Suppressor macrophage treated with lipopolysaccharide for 1 hour (primary cell): ENCODE measurements at places on chromosomes 5 and 9.

GRCh38 chr5:115818821-115819220 lies 2.4 kb upstream of the CDO1 start:
- no peak for DNase-seq

GRCh38 chr5:134580001-134580460 lies 52.6 kb downstream of the SAR1B start:
- no peak for DNase-seq

DNA sequence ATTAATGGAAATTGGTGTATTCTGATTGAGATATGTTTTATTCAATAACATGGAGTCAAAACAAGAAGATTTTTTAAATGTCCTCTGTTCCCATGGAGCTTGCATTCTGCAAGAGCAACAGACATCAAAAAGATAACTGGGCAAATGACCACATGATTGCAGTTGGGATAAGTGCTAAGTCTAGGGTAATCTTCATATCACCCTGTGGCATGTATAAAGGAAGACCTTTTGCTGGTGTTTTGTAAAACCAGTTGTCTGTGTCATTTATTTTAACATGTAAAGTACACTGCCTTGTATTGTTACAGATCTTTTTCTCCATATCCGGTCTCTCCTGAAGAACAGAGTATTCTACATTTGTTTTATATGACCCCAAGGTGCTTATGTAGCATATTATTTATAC lies 44.0 kb downstream of the PTCD2 start:
- no peak for DNase-seq

- no peak for DNase-seq
These were observed 270.2 kb downstream of the SLF1 start for GRCh38 chr5:94888674-94889073.

GRCh38 chr5:83244516-83244915 lies 167.2 kb downstream of the XRCC4 start:
- no peak for DNase-seq

DNA sequence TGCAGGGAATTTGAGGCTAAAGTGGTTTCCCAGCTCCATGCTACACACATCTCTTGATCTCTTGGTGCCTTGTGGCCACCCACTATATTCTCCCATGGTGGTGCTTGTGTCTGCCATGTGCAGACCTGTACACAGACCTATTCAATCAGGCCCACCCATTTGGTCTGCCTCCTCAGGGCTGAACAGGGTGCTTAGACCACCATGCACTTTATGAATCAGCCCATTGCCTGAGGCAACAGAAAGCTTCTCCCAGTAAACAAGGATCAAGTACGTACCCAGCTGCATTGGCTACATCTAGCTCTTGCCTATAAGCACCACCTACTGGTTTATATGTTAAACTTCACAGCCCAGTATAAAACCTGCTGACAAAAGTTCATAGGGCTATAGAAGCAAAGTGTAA lies 664.3 kb upstream of the EDIL3 start:
- peak; percentile 12 for DNase-seq

DNA sequence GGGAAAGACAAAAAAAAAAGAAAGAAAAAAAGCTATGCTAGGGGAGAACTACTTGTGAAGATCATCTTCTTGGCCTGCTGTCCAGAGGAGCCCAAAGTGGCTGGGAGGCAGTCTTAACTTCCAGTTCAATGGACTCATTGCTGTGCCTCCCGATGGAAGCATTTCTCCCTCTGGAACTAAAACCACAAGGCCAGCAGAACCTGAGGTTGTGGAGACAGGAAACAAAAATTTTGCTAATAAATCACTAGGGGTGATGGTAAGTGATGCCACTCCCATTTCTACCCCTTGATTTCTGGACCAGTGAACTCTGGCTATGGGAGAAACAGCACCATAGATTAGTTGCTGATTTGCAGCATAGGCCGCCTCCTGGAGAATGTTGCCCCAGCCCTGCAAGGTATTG lies 123.4 kb upstream of the NFIL3 start:
- DNase-seq: no peak

- DNase-seq: peak; percentile 72
These were observed 6.8 kb upstream of the RECK start for GRCh38 chr9:36029765-36030528.

- no peak for DNase-seq
These were observed 11.6 kb downstream of the CEMIP2 start for GRCh38 chr9:71756753-71757152.
